ENCODE measurements at places on chromosomes 7 and 10.

- no peak for DNase-seq
Observed at GRCh38 chr10:107790271-107790670, 625.8 kb upstream of the SORCS1 start.

DNA sequence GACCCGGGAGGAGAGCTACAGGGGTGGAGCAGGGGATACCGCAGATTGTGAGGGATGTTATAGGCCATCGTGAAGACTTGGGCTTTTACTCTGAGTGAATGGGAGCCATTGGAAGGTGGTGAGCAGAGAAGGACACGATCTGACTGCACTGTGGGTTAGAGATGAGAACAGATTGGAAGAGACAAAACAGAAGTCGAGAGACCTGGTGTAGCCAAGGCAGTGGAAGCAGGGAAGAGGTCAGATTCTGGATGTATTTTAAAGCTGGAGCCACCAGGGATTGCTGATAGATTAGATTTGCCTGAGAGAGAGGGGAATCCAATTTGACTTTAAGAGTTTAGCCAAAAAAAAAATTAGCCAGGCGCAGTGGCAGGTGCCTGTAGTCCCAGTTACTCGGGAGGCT, 21.6 kb upstream of the EEPD1 start:
- no peak for DNase-seq

GRCh38 chr10:14025283-14026189, 305.2 kb downstream of the FRMD4A start:
- DNase-seq = no peak

- DNase-seq = no peak
Observed at GRCh38 chr7:151559557-151560183, 40.0 kb upstream of the RHEB start.

- no peak for DNase-seq
Observed at GRCh38 chr7:22202141-22202540, 154.8 kb downstream of the RAPGEF5 start.

GRCh38 chr7:74585844-74586243, 71.7 kb upstream of the GTF2I start:
- no peak for DNase-seq

DNA sequence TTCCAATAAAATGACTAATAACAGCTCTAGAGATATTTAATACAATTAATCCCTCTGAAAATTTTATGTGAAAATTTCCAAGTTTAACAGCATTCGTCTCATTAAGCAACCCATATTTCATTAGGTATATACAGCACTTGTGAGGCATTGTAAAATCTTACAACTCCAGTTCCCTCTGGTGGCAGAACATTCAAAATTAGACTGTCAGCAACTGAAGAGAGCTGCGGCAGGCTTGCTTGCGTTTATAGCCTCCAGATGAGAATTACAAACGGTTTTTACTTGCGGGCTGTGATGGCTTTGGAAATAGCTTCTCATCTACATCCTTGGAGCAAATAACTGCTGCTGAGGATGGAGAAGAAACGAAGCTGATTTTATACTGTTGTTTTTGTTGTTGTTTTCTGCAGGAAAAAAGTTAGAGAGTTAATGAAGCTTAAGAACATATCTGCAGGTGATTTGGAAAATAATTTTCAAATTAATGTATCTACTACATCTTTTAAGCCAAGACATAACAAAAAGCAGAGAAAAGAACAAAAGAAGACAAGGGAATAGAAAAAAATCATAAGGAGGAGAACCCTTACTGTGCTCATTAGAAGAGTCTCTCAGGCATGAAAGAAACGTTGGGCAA, 171.3 kb downstream of the MAGI2 start:
- peak; percentile 77 for DNase-seq

Data from M059J (cell line).